ENCODE measurements at places on chromosomes 12 and 14.

- no peak for DNase-seq
Observed at GRCh38 chr12:69328426-69328825, 19.8 kb upstream of the LYZ start.

DNA sequence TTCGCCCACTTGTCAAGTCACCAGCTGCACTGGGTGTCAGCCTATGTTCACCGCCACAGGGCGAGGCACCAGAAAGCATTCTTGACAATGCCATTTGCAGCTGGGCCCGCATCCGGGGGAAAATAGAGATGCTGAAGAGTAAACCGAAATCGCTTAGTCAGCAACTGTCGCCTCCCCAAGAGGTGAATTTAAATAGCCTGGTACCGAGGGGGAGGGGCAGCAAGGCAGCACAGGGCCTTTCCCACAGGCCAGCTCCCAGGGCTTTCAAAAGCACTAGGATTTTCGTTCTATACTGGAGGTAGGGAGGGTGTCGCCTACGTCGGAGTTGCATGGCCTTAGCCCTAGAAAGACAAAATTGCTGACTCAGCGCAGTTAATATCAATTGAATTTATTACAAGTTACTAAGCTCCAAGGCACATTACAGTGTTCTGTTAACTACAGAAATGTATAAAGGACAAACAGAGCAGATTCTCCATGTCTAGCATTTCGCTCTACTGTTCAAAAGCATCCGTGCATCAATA is 4.3 kb downstream of the IRF2BPL start:
- DNase-seq: peak; percentile 73

DNA sequence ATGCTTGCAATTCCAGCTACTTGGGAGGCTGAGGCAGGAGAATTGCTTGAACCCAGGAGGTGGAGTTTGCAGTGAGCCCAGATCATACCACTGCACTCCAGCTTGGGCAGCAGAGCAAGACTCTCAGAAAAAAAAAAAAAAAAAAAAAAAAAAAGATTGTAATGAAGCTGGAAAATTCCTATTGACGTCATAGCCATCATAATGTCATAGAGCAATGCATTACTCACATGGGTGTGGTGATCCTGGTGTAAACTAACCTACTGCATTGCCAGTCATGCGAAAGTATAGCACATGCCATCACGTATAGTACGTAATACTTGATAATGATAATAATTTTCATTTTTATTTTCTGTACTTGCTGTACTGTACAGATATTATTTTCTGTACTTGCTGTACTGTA is 42.7 kb upstream of the NID2 start:
- no peak for DNase-seq

DNA sequence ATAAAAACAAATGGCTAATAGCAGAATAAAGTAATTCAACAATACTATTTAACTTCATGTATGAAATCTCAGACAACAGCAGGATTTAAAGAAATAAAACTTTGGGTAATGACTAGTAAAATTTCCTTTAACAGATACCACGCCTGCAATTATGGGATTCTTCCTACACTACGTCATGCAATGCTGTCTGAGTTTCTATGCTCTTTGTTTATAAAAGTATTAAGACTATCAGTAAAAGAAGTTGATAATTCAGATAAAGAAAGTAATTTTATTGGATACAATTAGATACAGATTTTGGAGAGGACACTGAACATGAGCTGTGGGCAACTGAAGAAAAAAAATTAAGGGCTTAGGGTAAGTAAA is 308.4 kb upstream of the LRFN5 start:
- DNase-seq: no peak

- no peak for DNase-seq
Observed at GRCh38 chr12:52686756-52687487, 6.7 kb upstream of the KRT1 start.

DNA sequence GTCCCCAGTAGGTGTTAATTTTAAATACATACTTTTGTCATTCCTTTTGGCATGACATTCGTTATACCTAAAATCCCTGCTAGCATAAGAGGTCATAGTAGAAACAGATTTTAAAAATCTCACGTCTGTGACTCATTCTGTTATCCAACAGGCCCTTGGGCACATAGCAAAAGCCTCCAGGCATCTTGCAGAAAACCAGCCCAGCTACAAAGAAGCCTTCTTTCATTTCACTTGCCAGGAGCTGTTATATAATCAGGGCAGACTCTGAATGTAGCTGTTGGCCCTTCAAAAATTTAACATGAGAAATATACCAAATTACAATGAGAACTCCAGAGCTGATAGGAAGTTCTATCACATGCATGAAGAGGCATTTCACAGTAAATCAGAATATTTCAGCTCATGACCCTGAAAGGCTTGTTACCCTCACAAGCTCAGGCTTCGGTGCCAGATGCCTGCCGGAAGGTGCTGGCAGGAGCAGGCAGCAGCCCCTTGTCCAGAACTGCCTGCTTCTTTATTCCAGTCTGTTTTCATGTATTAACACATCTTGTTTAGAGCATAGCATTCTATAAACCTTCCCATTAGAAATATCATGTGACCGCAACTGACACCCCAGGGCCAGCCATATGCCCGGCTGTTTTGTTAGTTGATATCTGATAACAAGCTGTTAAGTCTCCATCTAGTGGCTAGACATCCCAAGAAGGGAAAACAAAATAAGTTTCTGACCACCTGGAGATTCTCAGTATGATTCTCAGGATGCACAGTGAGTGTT is 17.8 kb downstream of the E2F7 start:
- no peak for DNase-seq

DNA sequence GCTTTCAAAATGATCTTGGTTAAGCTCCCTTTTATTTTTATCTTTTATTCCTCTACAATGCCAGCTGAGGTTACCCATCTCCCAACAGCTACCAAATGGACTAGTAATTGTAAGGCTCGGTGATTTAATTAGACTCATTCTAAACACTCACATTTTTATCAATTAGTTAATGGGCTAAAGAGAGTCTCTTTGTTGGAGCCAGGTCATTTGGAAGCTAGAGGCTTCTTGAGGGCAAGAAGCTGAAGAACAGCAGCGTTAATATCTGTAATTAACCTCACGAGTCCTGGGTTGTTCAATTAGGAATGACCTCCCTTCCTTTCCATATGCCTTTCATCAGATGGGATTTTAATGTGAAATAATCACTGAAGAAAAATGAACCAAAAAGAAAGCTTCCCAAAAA is 56.9 kb downstream of the OTX2 start:
- DNase-seq: no peak

DNA sequence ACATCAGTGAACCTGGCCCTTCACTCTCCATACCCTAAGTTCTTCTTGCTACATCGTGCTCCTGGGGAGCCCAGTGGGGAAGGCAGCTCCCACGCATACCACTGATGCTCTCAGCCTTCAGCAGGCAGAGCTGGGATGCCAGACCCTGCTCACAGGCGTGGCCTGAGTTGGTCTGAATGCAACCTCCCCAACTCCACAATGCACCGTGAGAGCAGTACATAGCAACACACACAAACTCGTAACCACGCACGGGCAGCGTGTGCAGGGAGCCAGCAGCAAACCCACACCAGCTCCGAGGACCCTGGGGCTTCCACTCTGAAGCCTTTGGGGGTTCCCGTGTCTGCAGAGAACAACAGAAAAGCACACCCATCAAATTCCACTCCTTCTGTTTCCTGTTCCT is 37.3 kb downstream of the ANO2 start:
- no peak for DNase-seq

GRCh38 chr12:18706798-18707197 is 31.0 kb downstream of the PLCZ1 start:
- no peak for DNase-seq

GRCh38 chr14:65704437-65704836 is 291.9 kb downstream of the FUT8 start:
- no peak for DNase-seq

DNA sequence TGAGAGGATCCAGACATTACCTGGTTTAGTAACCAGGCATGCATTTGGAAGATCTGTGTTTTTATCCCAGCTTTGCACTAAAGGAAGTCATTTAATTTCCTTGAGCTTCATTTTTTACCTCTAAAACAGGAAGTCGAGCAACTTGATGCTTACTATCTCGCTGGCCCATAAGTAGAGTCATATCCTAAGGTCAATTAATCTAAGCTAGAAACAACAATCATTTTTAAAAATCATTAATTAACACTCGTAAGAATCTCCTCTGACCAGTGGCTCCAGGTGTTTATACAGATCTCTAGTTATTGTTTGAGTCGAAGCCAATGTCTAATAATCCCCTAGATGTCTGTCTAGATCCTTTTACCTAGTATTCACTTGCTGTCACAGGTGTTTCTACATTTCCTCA is 355.8 kb upstream of the DCN start:
- no peak for DNase-seq

DNA sequence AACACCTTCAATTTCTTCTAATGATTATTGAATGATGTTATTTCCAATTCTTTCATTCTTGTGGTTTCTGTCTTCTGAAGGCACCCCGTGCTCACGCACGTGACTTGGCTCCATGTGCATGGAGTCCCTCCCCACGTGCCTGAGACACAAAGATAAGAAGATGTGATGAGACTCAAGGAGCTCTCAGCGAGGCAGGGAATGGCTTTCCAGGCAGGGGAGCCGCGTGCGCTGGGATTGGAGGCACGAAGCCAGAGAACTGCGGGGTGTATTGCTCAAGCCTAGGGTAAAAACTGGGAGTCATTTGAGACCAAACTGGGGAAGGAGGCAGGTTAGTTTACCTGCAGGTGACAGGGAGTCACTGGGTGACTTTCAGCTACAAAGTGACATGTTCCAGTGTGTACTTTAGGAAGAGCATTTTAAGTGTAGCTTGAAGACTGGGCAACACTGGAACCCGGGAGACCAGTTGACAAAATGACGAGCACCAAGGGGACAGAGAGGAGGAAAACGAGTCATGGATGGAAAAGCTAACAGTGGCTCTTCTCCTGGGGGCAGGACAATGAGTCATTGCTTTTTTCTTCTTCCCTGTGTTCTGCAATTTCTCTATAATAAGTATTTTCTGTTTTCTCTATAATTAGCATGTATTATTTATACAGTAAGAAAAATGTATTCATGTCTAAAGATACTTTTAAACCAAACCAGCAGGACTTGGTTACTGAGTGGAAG is 311.7 kb upstream of the FKBP4 start:
- no peak for DNase-seq

GRCh38 chr12:118480235-118480634 is 103.9 kb downstream of the SUDS3 start:
- no peak for DNase-seq

DNA sequence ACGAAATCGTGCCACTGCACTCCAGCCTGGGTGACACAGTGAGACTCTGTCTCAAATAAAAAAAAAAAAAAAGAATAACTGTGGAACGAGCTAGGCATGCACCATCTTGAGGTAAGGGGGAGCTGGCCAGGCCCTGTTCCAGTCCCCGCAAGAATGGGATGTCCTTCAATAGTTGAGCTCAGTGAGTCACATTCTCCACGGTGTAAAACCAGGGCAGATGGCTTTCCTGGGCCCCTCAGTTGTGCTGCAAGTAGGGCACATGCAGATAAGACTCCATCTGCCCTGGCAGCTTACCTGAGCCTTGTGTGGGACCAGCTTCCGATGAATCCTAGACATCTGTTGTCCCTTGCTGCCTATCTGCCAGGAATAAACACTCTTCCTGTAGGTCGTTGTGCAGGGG is 312.1 kb downstream of the VRK1 start:
- no peak for DNase-seq
